ENCODE measurements at places on chromosomes 2 and 18.
A peak's percentile ranks its signal among the peaks of the same experiment; 100 is the strongest.

DNA sequence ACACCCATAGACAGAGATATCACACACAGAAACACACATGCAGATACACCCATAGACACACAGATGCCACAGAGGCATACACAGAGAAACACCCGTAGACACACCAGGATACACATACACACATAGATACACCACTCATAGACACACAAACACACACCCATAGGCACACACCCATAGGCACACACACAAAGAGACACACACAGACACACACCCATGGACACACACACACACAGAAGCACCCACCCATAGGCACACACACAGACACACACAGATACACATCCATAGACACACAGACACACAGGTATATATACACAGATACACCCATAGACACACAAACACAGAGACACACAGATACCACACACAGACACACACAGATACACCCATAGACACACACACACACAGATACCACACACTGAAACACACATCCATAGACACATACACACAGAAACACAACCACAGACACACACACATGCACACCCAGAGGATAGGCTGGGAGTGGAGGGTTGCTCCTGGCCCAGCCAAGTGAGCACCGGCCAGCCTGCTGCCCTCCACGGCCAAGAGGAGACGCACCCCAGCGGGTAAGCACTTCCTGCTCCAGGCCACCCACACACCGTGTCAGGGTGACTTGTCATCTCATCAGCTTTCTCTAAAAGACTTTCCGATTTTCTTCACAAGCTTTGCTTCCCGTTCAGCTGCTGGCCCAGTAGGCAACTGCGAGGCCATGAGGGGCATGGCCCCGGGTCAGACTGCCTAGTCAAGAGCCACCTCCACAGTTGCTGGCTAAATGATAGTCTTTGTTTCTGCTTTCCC is 14.1 kb upstream of the CNNM3 start:
- DNase-seq: no peak

GRCh38 chr2:143231254-143231645 is 102.0 kb downstream of the ARHGAP15 start:
- no peak for DNase-seq

- DNase-seq: no peak
Measured at GRCh38 chr18:8474661-8475060, 134.6 kb upstream of the RAB12 start.

- DNase-seq: no peak
Measured at GRCh38 chr2:32446369-32446768, 89.5 kb downstream of the BIRC6 start.

GRCh38 chr2:207747653-207748560 is 21.8 kb downstream of the FZD5 start:
- no peak for DNase-seq

DNA sequence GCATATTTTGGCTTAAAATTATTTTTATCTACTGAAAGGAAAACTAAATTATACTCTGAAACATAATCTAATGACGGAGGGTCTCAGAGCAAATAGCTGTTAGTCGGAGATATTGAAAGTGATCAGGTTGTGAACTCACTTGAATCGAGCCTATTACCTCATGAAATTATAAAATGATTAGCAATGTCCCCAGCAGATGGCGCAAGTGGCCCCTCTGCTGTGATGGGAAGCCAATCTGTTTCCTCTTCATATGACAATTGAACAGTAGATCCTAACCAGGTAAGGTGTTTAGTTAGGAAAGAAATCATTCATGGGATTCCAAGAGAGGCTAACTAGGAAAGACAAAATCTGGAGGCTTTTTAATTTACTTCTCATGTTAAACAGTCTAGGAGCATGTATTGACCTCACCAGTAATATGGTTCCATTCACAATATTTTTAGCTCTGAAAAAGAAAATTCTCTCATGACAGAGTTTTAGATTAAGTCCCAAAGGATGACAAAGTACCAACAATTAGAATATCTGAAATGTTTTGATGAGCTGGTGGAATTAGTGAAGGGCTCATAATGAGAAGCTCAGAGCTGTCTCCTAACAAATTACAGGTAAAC is 29.9 kb upstream of the MPPE1 start:
- no peak for DNase-seq

GRCh38 chr2:9483107-9483506 is 8.8 kb downstream of the IAH1 start:
- no peak for DNase-seq

DNA sequence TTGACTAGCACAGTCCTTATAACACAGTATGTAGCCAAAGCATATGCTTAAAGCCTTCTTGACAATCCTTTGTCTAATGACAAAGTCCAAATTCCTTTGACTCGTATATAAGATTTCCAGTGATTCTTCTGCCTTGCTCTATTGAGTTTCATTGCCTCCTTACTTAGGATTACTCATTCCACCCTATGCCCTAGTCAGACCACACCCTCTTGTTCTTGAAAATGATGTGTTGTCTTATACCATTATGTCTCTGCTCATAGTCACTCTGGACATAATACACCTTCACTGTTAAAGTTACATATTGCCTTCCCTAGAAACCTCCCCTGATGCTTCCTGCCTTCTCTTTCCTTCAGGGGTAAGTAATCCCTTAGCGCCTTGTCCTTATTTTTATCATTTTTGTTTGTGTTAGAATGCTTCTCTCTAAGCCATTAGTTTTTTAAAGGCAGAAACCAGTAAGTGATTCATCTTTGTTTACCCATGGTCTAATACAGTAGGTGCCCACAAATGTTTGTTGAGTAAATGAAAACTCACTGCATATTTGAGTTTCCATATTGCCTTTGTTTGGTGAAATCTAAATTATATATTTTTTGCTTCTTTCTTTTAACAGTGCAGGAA is 19.3 kb downstream of the GPD2 start:
- DNase-seq: no peak

DNA sequence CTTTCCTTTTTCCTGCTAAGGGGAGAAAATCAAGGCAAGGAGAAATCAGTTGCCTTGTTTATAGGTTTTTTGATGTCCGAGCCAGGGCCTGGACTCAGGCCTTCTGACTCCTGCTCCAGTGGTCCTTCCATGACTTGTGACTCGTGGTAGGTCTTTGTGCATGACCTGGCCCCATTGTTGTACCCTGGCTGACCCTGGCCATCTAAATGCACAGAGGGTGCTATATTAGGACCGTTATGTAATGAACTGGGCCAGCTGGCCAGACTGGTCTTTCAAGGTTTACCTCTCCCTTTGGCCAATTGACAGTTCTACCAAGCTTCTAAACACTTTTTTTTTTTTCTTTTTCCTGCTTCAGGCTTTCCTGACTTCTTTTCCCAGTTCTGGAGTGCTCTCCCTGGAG is 81.1 kb downstream of the SETBP1 start:
- DNase-seq: no peak

DNA sequence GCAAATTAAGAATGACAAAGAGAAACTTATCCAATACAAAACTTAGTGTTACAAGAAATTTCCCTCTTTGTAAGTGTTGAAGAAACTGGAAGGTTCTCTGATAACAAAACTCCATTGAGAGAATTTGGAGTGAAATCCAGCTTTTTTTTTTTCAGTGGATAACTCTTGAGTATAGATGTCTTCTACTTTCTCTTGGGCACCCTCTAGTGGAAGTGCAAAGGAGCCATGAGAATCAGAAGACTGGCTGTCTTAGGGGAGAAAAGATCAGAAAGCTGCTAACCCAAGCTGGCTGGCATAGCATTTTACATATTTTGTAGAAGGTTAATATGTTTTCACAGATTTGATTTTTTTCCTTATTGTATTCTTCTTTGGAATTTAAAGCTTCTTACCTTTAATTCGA is 138.8 kb upstream of the SATB2 start:
- no peak for DNase-seq

GRCh38 chr2:24076849-24077534 is 866 bp upstream of the SF3B6 start:
- no peak for DNase-seq

DNA sequence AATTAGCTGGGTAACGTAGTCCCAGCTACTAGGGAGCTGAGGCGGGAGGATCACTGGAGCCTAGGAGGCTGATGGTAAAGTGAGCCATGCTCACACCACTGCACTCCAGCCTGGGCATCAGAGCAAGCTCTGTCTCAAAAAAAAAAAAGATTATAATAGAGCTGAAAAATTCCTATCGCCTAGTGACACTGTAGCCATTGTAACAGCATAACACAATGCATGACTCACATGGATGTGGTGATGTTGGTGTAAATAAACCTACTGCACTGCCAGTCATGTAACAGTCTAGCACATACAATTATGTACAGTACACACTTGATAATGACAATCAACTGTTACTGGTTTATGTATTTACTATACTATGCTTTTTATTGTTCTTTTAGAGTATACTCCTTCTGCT is 39.6 kb downstream of the MGAT4A start:
- DNase-seq: no peak

DNA sequence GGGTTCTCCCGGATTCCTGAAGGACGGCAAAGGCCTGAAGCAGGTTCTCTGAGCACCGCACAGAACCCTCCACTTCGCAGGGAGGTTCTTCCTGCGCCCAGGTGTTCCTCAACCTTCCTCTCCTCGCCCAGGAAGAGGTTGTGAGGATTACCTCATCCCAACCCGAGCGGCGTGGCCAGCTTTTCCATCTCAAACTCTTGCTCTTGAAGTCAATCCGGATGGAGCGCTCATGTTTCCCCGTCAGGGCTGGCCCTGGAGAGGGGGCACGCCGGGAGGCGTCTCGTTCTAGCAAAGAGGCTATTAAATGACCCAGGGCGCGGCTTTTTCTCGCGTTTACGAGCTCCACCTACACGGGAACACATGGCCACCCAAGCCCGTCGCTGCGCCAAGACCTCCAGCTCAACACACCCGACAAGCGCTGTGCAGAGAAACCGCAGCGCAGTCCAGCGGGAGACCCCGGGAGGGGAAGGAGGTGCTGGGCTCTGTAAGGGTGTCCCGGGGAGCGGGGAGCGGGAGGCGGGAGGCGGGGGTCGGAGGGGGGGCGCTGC is 540 bp upstream of the RAB10 start:
- DNase-seq: peak; percentile 74

- no peak for DNase-seq
Measured at GRCh38 chr2:76679025-76679396, 843.2 kb downstream of the LRRTM4 start.

DNA sequence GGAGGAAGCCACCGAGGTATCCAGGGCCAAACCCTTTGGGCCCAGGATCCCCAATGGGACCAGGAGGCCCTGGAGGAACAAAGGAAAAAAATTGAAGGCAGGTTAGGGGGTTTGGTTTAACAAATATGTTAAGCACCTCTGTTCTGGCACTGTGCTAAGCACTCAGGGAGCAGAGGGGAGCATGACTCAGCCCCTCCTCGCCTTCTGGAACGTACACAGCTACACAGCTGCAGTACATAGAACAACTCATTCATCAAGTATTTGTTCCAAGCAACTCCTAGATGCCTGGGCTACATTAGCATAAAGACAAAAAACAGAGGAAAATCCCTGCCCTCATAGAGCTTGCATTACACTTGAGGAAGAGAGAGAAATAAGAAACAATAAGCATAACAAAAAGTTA is 153.6 kb downstream of the COL4A4 start:
- no peak for DNase-seq

GRCh38 chr2:85130407-85130806 is 2.8 kb upstream of the TCF7L1 start:
- no peak for DNase-seq

DNA sequence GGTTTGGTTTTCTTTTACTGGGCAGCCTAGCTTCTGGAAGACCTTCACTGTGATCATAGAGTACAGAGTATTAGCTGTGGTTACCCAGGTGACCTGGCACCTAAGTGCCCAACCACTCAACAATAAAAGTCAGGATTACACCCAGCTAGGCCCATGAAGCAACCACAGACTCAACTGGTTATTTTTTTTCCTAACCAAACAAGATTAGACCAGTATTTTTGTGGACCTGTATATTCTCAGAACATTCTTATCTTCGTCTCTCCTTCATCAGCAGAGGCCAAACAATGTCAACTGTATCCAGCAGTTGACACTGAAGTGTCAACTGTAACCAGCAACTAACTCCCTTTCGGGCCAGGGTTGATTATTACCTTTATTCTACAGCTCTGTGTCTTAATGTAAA is 289.2 kb upstream of the SLC39A10 start:
- DNase-seq: no peak

- no peak for DNase-seq
Measured at GRCh38 chr2:112485849-112486248, 3.9 kb downstream of the TTL start.

GRCh38 chr2:135245071-135245470 is 193.0 kb downstream of the RAB3GAP1 start:
- DNase-seq: no peak

- DNase-seq: no peak
Measured at GRCh38 chr2:233406865-233407264, 52.6 kb downstream of the DGKD start.

DNA sequence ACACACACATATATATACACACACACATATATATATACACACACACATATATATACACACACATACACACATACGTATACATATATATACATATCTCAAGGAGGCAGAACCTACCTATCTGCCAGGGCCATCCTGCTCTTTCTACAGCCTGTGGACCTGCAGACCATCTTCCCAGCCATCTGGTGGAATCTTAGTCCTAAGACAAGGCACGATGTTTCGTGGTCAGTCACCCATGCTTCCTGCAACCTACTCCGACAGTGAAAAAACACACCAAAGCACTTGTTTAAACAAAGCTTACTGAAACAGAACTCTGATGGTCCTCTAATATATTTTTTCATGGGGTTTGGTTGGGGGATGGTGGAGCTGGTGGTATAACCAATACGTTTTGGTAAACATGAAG is 164.2 kb upstream of the ZNF521 start:
- DNase-seq: no peak

DNA sequence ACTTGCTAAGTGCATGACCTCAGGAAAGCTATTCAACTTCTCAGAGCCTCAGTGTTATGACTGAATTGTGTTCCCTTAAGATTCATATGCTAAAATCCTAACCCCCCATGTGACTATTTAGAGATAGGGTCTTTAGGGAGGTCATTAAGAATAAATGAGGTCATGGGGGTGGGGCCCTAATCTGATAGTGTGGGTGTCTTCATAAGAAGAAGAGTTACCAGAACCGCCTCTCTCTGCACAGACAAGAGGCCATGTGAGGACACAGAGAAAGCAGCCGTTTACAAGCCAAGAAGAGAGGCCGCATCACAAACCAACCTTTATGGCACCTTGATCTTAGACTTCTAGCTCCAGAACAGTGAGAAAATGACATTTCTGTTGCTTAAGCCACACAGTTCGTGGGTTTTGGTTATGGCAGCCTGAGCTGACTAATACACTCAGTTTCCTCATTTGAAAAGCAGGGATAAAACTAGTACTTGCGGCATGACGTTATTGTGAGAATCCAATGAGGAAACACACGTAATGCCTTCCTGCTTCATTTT is 9.9 kb downstream of the SH2D6 start:
- DNase-seq: no peak

GRCh38 chr2:120601566-120601965 is 134.1 kb upstream of the GLI2 start:
- DNase-seq: no peak

DNA sequence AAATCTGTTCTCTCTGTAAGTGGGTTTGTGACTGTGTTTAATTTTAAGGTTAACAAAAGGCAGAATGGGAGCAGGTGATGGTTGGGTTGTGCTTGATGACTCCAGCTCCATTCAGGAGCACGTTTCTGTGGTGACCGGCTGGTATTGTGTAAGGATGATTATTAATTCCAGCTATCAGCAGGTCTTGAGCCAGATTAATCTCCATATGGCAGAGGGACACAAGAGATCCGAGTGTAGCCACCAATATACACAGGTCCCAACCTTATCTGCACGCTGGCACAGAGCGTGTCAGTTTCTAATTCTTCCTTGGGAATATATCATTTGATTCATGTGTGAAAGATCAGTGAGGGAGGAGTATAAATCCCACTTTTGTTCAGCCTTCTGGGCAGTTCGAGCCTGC is 199.0 kb upstream of the DCC start:
- DNase-seq: no peak

GRCh38 chr2:23449413-23449812 is 64.4 kb downstream of the KLHL29 start:
- DNase-seq: no peak

Data from HS-27A (cell line).